Activated naive CD8-positive, alpha-beta T cell treated with anti-CD3 and anti-CD28 coated beads, Interleukin-2, amount 10 ng/mL, durations not matched to agents 7 days and 5 days (primary cell): ENCODE measurements at places on chromosomes 2 and 18. TPM values are rescaled to one million over a fixed set of nuclear protein-coding genes. Genes with fewer than 3 reads are reported as not detected.

GRCh38 chr2:120210270-120210693, 12.9 kb downstream of the TMEM185B start:
- peaks cover 16% of the 10 kb centered on the region for H3K4me1 ChIP-seq
- no peak for DNase-seq
- peak overlapping the region; percentile 85 for H3K27ac ChIP-seq
- H3K27me3 ChIP-seq = no peaks in the 10 kb centered on the region

GRCh38 chr2:100405403-100406119, 11.9 kb downstream of the CHST10 start:
- H3K4me3 ChIP-seq = no peak overlapping the region
- no peak for DNase-seq
- H3K4me1 ChIP-seq = no peaks in the 10 kb centered on the region
- no peak overlapping the region for H3K27ac ChIP-seq
- H3K27me3 ChIP-seq = no peaks in the 10 kb centered on the region
- H3K36me3 ChIP-seq = peaks cover 4% of the 10 kb centered on the region

NAPG gene
- total RNA-seq = 29.8 TPM

GRCh38 chr2:146468578-146468977, 1376.3 kb upstream of the ACVR2A start:
- no peak overlapping the region for H3K27ac ChIP-seq
- no peaks in the 10 kb centered on the region for H3K27me3 ChIP-seq
- DNase-seq = no peak
- no peak overlapping the region for H3K4me3 ChIP-seq
- H3K36me3 ChIP-seq = no peaks in the 10 kb centered on the region

- H3K4me1 ChIP-seq = peaks cover 2% of the 10 kb centered on the region
- no peak overlapping the region for H3K27ac ChIP-seq
- no peaks in the 10 kb centered on the region for H3K27me3 ChIP-seq
- H3K36me3 ChIP-seq = peaks cover 23% of the 10 kb centered on the region
- H3K4me3 ChIP-seq = no peak overlapping the region
Measured at GRCh38 chr2:61272421-61273070, 110.6 kb downstream of the C2orf74 start.

GRCh38 chr2:71018625-71019024, 24.0 kb upstream of the TEX261 start:
- no peaks in the 10 kb centered on the region for H3K36me3 ChIP-seq
- no peaks in the 10 kb centered on the region for H3K27me3 ChIP-seq
- peaks cover 8% of the 10 kb centered on the region for H3K4me1 ChIP-seq
- no peak overlapping the region for H3K4me3 ChIP-seq
- H3K27ac ChIP-seq = no peak overlapping the region

GRCh38 chr2:161423421-161424393, 7.6 kb downstream of the TBR1 start:
- peak; percentile 58 for DNase-seq
- peaks cover 7% of the 10 kb centered on the region for H3K36me3 ChIP-seq
- H3K4me3 ChIP-seq = peak overlapping the region; percentile 59
- peaks cover 34% of the 10 kb centered on the region for H3K4me1 ChIP-seq
- peaks cover 87% of the 10 kb centered on the region for H3K27me3 ChIP-seq
- peak overlapping the region; percentile 50 for H3K27ac ChIP-seq

DNA sequence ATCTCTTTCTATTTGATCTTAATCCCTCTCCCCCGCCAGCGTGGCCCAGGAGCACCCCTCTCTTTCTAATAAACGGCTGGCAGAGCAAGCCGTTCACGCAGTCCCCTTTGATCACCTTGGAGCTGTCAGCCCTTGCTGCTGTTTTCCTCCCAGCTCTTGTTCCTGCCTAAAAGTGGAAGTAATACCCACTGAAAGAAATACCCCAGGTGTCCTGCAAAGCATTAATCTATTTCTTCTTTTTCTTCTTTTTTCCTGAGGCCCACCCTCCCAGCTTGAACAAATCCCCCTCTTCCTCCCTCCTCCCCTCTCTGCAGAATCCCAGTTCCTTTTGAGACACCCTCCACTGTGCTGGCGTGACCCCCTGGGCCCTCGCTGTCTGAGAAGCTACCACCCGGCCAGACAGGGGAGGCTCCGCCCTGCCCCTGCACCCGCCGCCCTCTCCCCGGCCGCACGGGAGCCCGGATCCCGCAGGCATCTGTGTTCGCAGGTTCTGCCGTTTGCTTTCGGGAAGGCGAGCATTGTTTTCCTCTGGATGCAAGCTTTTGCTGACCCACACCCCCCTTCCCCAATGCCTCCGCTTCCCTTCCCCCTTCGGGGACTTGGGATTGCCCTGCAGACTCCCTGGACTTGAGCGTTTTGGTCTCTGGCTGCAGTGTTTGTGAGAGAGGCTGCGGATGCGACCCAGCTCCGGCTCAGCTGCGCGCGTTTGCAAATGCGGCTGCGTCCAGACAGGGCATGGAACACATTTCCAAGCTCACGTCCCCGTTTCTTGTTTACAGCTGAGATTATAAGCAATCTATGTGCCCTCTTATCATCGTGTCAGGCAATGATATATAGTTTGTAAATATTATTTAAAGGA, 631.5 kb downstream of the NYAP2 start:
- H3K27me3 ChIP-seq = peaks cover 36% of the 10 kb centered on the region
- DNase-seq = peak; percentile 40
- peak overlapping the region; percentile 64 for H3K4me3 ChIP-seq
- H3K27ac ChIP-seq = no peak overlapping the region
- no peaks in the 10 kb centered on the region for H3K36me3 ChIP-seq

DNA sequence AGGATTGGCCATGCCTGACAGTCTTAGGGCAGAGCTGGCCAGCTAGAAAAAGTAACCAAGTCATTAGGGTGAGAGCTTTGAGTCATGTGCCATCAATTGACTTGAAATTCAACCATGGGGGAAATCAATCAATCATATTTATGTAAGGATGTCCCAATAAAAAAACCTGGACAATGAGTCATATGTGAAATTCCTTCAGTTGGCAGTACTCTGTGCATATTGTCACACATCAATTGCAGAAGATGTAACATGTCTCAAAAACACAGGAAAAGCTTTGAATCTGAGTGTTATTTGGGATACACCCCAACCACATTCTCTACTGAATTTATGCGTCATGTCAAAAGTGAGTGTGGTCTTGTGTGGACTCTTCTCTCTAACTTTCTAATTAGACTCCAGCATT, 1004.1 kb upstream of the NRXN1 start:
- H3K4me3 ChIP-seq = no peak overlapping the region
- H3K36me3 ChIP-seq = no peaks in the 10 kb centered on the region
- H3K27me3 ChIP-seq = no peaks in the 10 kb centered on the region

LRRFIP1 gene
- total RNA-seq = 158 TPM

TNFRSF11A gene
- 7.5 TPM for total RNA-seq

DNA sequence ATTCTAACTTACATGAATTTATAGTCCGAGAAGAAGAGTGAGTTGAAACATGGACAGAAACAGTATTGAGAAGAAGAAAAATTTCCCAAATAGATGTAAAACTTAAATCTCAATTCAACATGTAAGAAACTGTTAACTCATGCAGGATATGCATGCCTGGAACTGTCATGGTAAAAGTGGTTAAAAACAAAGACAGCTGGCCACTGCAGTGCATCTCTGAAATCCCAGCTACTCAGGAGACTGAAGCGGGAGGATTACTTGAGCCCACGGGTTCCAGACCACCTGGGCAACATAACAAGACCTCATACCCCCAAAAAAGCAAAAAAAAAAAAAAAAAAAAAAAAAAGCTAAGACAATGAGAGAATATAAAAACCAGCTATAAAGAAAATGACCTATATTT, 93.0 kb upstream of the TTC27 start:
- H3K4me3 ChIP-seq = no peak overlapping the region
- no peaks in the 10 kb centered on the region for H3K27me3 ChIP-seq
- peaks cover 6% of the 10 kb centered on the region for H3K4me1 ChIP-seq
- H3K36me3 ChIP-seq = peaks cover 58% of the 10 kb centered on the region
- no peak overlapping the region for H3K27ac ChIP-seq

GRCh38 chr2:164920430-164920829, 34.9 kb downstream of the SLC38A11 start:
- H3K27me3 ChIP-seq = peaks cover 3% of the 10 kb centered on the region
- no peak overlapping the region for H3K27ac ChIP-seq
- no peaks in the 10 kb centered on the region for H3K4me1 ChIP-seq

GRCh38 chr2:45734952-45735351, 83.5 kb downstream of the PRKCE start:
- no peak for DNase-seq
- H3K27me3 ChIP-seq = no peaks in the 10 kb centered on the region
- H3K36me3 ChIP-seq = no peaks in the 10 kb centered on the region
- H3K27ac ChIP-seq = no peak overlapping the region
- H3K4me3 ChIP-seq = no peak overlapping the region

DNA sequence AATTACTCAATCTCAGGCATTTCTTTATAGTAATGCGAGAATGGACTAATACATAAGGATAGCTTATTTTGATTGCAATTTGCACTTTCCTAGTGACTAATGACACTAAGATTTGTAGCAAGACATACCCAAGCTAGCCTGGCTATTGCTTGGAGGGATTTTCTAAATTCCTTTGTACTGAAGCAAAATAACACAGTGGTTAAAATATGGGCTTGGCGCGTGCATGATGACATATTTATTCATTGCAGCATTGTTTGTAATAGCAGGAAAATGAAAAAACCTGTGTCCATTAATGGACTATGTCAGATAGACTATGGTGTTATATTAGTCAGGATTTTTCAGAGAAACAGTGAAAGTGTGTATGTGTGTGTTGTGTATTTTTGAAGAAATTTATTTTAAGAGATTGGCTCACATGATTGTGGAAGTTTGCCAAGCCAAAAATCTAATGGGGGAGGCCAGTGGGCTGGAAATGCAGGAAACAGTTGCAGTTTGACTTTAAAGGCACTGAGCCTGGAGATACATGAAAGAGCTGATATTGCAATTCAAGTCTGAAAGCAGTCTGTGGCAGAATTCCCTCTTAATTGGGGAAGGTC, 16.7 kb upstream of the LAPTM4A start:
- no peak for DNase-seq
- H3K4me1 ChIP-seq = no peaks in the 10 kb centered on the region
- H3K27ac ChIP-seq = no peak overlapping the region

GRCh38 chr2:218397463-218397819, 2.2 kb upstream of the CTDSP1 start:
- H3K4me1 ChIP-seq = peaks cover 26% of the 10 kb centered on the region
- DNase-seq = no peak
- peaks cover 2% of the 10 kb centered on the region for H3K36me3 ChIP-seq
- no peaks in the 10 kb centered on the region for H3K27me3 ChIP-seq
- peak overlapping the region; percentile 98 for H3K27ac ChIP-seq

RNU2-63P gene
- 21.5 TPM for total RNA-seq

SRD5A2 gene
- total RNA-seq = not detected

SLC5A7 gene
- total RNA-seq = not detected

ALK gene
- not detected for total RNA-seq
